ENCODE measurements at places on chromosomes 6 and 20.

DNA sequence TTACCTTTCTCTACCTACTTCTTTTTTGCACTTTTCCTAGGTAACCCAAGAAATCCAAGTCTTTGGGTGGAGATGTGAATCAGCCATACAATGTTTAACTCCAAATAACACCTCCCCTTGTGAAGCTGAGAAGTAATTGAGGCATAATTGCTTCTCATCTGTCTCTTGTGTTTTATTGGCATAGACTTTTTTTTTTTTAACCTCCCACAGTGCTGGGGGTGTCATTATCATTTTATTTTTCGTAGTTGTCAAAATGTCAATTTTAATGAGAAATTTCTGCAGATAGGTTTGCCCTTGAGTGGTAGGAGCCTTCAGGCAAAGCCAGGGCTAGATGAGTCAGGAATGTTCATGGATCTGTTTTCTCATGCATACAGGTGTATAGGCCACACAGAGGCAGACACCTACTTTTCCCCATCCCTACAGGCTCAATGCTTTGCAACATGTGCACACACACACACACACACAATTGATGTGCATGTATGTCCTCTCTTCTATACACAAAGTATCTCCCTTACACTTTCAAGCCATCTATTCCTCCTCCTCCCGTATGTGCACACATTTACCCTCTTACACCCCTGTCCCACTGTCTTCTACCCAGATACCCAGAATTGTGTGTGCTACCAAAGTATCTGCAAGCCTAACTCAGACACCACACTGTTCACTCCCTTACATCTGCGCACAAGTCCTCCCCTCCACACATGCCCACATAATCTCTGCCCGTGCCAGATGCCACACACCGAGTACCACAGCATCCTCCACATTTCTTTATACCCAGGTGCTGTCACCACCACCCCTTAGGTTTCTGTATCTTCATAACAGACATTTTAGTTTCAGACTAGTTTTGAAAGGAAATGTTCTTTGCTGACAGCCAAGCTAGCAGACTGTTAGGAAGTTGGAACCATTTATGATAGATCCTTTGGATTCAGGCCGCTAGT lies 22.0 kb downstream of the RALY start:
- no peak for DNase-seq

DNA sequence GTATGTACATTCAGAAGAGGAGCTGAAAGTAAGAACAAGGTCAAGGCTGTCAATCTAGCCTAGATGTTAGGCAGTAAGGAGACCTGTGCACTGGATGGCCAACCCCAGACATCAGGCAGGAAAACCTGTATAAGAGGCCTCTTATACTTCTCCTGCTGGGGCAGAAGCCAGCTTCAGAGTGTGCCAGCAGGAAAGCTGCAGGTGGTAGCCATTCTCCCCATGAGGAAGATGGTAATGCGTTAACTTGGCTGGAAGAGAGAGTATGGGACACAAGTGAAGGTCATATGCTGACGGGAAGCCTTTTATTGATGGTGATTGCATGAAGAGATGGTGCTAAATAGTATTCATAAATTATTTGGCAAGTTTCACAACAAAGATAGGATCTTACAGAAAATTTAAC lies 20.6 kb downstream of the NHLRC1 start:
- no peak for DNase-seq

DNA sequence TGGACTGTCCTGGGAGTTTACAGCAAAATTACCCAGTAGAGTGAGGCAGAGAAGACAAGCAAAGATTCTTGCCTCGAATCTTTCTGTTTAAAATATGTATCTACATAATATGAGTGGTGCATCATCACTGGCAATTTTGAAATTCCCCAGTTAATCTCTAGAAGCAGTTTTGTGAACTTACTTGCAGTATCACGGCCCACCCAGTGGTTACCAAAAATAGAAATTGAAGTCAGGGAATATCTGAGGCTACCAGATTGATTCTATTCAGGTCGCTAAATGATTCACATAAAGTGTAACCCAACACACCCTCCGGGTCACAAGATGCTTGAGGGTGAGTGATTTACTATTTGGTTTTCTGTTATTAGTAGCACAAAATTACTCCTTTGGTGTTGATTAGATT lies 111.9 kb downstream of the PPP1R14C start:
- no peak for DNase-seq

DNA sequence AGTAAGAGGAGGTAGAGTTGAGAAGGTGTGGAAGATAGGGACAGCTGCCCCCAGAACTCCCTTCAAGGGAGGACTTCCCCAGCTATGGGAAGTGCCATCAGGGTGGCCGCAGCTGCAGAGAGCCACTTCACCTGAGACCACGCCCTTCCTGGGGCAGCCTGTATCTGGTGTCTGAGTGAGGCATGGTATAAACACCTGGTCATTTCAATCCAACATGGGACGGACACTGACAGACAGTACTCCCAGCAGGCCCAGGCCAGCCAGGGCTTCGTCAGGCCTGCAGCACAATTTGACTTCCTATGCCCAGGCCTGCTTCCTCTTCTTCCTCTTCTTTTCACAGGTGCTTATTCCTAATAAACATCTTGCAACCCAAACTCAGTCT lies 4.5 kb downstream of the SOX12 start:
- no peak for DNase-seq

DNA sequence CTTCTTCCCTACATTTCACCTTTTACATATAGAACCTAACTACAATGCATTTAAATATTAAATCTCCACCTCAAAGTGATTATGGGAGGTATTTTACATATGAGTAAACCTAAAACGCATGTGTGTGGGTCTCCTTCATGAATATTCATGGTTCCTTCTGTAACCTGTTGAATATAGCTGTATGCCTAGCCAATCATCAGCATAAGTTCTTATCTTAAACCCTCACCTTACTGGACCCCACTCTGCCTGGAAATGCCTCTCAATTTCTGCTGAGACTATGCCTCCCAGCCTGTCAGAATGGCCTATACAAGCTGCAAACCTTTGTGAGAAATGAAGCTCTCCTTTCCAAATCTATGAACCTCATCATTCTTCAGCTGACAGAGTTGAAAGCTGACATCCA lies 21.3 kb downstream of the CEP85L start:
- DNase-seq: no peak

DNA sequence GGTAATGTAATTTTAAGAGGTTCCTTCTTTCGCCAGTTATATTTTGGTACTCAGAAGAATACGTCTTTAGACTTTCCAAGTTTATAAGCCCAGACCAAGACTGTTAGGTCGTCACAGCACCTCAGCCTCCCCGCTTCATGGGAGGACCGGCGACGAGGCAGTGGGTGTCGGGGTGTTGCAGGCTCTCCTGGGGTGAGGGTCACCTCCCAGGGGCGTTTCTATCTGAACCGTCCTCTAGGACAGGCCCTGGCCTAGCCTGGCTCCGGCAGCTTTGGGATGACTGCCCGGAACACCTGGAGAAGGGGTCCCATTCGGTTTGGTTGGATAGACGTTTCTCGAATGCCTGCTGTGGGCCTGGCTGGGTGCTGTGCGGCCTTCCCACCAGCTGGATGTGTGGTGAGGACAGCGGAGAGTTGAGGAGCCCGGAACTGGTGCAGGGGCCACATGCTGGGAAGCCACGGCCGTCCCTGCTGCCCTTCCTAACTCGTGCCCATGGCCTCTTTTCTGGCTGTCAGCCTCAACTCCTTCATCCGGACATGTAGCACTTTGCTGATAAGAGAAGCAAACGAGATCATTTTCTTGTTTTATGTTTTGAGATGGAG lies 1.1 kb downstream of the OSBPL2 start:
- no peak for DNase-seq

GRCh38 chr20:36128463-36129159 lies 25.9 kb upstream of the EPB41L1 start:
- DNase-seq: no peak

GRCh38 chr6:13445005-13445743 lies 42.2 kb downstream of the GFOD1 start:
- peak; percentile 78 for DNase-seq

DNA sequence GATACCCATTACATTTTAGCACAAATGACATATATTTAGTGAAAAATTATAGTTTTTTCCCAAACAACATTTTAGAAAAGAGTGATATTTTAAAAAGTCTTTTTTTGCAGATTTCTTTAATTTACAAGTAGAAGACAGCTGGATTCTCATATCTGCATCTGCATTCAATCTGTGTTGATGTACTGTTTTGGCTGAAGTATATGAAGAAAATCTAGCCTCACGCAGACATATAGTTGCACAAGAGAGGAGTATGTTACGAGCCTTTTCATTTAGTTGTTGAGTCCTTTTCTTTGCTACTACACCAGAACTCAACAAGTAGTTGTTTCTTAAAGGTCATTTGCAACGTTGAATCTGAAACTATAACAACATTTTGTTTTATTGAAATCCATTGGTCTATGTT lies 314.3 kb upstream of the SUPT3H start:
- no peak for DNase-seq

DNA sequence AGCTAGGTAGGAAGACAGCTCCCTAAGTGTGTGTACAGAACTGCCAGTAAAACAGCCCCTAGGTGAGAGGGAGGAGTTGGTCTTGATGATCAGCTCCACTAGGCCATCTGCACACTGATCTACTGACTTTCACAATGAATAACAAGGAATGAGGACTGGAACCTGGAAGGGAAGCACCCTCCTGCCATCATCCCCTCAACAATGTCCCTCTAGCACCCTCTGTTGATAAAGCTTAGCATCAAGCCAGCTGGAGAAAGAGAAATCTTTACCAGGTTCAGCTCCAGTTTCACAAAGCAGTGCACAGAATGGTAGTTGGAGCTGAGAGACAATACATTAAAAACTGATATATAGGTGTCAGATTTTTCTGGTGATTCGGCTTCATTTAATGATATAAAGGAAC lies 57.2 kb upstream of the IRAK1BP1 start:
- peak; percentile 25 for DNase-seq

GRCh38 chr6:41278699-41279405 lies 7.6 kb downstream of the TREM1 start:
- DNase-seq: peak; percentile 91

DNA sequence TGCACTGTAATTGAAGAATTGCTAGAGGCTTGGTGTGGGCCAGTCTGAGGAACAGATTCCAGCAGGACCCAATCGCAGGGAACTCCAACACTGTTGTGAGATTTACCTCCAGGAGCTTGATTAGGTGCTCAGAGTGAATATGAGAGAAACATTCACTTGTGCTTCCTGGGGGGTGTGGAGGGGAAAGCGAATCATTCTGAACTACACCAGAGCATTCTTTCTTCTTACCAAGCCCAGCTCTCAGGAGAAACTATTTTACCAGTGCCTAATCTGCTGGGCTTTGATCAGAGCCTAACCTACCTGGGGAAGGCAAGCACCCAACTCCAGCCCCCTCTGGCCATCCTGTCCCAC lies 7.4 kb upstream of the SIRPB1 start:
- DNase-seq: no peak

- no peak for DNase-seq
These were observed 6.0 kb downstream of the PCK1 start for GRCh38 chr20:57566803-57567459.

DNA sequence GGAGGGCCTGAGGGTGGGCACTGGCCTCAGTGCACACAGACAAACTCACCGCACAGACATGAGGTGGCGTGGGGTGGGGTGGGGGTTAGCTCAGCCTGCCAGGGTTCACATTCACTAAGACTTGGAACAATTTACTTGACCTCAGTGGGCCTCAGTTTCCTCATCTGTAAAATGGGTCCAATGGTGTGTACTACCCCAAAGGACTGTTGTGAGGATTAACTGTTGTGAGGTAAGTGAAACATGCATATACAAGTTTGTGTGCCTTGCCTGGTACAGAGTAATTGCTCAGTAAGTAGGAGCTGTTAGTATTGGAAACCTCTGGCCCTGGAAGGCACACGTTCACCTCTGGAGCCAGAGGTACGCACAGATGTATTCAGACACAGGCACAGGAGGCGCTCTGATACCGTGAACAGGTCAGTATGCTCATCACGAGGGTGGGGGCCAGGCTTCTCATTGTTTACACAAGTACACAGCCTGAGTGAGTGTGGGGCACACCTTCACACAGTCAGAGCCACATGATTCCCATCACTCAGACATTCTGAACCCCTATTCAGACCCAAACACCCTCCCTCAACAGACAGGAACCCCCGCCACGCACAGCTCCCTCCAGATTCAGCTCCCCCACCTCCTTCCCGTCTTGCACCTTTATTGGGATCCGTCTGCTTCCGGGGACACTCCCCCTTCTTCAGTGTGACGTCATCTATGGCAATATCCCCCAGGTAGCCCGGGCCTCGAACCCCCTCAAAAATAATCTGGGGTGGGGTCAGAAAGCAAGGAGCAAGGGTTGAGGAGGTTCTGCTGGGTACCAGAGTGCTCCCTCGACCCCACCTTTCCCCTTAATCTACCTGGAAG lies 59.9 kb downstream of the MDGA1 start:
- no peak for DNase-seq

GRCh38 chr6:118705544-118706491 lies 54.4 kb upstream of the CEP85L start:
- peak; percentile 42 for DNase-seq

GRCh38 chr20:47243003-47243402 lies 113.5 kb downstream of the ZMYND8 start:
- no peak for DNase-seq

DNA sequence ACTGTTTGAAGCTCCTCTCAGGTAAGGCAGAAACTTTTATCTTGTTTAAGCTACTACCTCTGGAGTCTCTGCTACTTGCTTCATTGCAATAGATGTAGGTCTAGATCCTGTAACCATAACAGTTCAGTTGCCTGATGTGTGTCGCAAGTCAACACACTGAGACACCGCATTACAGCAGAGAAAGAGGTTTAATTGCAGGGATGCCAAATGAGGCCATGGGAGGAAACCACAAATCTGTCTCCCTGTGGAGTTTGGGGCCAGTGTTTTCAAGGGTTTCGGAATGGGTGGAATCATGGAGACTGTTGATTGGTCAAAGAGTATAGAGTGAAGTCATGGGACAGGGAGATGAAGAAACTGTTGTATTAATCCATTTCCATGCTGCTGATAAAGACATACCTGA lies 57.1 kb upstream of the RBM24 start:
- DNase-seq: no peak

DNA sequence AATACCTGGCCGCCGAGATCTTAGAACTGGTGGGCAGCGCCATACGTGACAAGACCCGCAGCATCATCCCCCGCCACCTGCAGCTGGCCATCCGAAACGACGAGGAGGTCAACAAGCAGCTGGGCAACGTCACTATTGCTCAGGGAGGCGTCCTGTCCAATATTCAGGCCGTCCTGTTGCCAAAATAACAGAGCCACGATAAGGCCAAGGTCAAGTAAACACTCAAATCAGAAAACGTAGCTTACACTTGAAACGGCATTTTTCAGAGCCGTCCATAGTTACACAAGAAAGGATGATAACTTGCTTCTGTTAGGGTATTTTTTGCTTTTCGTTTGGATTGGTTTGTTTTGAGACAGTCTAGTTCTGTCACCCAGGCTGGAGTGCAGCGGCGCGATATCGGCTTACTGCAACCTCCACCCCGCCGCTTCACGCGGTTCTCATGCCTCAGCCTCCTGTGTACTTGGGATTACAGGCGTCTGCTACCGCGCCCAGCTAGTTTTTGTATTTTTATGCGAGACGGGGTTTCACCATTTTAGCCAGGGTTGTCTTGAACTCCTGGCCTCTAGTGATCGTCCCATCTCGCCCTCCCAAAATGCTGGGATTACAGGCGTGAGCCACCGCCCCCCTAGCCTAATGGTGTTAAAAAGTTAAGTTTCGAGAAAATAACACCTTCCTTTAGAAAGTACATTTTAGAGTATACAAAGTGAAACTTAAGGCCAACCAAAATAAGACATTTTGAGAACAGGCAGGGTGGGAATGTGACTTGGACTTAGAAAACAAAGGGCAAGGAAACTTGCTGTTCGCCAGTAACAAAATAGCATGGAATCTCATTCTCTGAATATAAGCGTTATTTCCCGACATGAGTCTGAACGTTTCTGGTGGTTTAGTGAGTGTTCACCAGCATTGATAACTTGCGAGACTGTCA lies 42.8 kb upstream of the HFE start:
- DNase-seq: no peak

- no peak for DNase-seq
These were observed 228.0 kb upstream of the SYNDIG1 start for GRCh38 chr20:24241466-24241865.
